ENCODE measurements at places on chromosomes 1 and 21.

DNA sequence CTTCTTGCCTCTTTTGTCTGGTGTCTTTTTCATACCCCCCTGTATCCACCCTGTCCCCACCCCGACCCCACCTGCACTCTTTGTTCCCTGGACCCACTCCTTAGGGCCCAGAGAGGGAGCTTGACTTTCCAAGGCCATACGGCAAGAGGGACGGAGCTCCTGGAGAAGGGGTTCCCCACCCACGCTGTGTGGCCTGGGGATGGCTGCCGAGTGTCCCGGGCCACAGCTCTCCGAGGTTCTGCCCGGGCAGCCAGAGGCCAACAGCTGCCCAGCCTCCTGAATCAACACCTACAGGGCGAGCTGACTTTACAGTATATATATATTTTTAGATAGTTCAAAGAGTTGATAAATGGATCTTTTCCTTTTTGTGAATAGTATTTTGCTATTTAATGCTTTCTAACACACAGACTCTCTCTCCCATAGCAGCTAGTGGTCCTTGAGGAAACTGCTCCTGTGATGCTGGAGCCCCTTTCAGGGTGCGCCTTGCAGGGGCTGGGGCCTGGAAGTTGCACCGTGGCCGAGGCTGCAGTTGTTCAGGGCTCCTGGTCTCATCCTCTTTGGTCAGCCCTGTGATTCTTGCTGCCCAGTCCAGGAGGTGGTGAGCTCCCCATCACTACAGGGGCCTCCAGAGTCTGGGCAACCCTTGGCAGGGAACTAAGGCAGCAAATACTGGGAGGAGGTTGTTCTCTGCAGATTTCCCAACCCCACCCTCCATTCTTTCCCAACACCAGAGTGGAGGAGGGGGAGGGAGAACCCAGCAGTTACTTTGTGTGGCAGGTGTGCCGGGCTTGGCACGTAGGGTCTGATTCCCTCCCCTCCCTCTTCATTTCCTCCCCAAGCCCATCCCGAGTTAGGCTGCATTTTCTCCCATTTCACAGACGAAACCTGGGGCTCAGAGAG is 321.6 kb downstream of the PTPRU start:
- DNase-seq, result no peak

- peak; percentile 14 for DNase-seq
Measured at GRCh38 chr1:207752456-207752998, 673 bp downstream of the CD46 start.

DNA sequence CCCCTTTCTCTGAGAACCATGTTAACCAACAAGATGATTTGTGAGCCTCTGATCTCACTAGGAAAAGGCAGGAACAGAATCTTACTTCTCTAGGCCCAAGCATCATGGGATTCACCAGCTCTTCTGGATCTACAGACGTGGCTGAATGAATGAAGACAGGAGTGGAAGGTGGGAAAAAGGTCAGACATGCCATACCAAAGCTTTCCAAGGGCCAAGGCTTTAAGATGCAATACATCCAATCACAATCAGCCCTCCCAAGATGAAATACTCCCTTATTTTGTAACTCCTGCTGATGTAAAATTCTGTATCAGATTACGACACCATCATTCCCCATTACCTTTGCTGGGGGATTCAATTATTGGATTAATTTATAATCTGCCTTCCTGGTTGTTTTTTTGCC is 80.9 kb downstream of the SSBP3 start:
- no peak for DNase-seq

DNA sequence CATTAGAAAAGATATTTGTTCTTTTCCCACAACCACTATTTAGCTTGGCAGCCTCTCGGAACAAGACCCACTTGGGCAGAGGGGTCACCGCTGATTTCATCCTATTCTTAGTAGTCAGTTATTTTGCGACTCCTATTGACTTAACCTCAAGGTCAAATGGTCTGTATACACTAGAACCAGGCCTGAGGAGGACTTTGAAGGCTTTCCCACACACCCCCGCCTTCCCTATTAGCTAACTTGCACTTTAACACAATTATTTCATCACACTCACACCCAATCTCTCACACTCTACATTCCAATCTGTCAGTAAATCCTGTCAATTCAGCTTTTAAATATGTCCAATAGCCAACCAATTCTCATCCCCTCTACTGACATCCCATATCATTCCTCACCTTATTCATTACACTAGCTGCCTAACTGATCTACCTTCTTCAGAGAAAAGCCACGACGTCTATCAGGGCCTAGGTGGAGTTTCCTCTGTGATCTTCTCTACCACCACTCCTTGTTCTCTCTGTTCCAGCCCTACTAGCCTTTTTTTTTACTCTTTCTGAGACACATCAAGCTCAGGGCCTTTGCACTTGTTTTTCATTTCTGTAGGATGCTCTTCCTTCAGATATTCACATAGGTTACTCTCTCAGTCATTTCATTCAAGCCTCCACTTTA is 1.0 kb upstream of the NIBAN1 start:
- DNase-seq, result no peak

DNA sequence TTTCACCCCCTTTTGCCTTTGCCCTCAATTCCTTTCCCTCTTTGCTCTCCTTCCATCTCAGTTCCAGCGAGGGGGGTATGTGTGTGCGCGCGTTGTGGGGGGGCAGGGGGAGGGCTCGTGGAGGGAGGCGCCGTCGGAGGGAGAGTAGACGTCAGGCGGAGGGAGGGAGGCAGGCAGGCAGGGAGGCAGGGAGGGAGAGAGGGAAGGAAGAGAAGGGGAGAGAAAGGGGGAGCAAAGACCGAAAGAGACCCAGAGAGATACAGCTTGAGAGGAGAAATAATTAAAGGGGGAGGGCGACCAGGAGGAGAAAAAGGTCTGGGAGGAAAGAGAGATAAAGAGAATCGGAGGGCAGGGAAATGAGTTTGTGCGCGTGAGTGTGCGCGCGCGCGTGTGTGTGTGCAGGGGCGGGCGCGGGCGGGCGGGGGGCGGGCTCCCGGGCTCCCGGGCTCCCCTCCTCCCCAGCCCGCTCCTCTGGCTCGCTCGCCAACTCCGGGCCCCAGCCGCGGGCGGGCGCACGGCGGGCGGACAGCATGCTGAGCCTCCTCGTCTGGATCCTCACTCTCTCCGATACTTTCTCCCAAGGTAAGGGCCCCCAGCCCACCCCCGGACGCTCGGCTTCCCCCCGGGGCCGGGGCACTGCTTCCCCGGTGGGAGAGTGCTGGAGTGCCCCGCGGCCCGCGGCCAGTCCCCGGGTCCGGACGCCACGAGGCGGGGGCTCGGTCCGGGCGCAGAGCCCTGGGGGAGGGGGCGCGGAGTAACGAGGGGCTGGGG is at the start of gene KIRREL1:
Gene KIRREL1 (plus strand): TSS at position 499 of the 771 bp plus-strand sequence. CDS start 32 bp downstream, at position 531.
- no peak for DNase-seq

DNA sequence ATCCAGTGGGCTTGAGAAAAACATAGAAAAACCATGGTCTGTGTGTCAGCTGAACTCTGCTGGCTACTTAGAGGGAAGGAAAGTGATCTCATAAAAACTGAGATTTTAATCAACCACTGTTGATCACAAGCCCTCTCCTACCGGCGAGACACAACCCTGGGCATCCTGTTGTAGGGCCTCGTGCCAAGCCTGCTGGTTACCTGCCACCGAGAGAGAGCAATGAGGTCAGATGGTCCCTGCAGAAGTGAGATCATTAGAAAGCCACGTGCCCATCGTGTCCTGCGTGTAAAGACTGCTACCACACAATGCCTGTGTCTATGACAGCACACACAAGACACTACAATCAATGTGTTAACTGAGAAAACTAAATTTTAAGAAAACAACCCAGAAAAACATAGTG is 41.7 kb upstream of the GPR153 start:
- DNase-seq, result no peak

DNA sequence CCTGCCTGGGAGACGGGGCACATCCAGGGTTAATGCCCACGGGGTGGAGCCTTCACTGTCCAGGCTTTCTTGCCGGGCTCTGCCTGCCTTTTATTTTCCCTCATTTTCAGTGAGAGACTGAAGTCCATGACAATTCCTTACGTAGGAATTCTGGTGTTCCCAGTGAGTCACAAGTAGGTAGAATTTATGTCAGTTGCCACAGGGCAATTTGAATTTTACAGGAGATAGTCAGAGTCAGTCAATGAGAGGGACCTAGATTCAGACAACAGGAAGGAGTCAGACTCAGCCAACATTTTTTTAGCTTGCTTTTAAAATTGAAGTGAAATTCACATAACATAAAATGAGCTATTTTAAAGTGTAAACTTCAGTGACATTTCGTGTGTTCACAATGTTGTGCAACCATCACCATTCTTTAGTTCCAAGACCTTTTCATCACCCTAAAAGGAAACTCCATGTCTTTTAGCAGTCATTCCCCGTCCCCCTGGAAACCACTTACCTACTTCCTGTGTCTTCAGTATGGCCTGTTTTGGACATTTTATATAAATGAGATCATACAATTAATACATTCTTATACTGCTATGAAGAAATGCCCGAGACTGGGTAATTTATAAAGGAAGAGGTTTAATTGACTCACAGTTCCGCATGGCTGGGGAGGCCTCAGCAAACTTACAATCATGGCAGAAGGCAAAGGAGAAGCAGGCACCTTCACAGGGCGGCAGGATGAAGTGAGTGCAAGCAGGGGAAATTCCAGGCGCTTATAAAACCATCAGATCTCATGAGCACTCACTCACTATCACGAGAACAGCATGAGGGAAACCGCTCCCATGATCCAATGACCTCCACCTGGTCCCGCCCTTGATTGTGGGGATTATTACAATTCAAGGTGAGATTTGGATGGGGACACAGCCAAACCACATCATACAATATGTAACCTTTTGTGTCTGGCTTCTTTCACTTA is 14.6 kb downstream of the AJAP1 start:
- DNase-seq, result no peak

- DNase-seq, result no peak
Measured at GRCh38 chr21:31279986-31280385, 64.1 kb downstream of the TIAM1 start.

DNA sequence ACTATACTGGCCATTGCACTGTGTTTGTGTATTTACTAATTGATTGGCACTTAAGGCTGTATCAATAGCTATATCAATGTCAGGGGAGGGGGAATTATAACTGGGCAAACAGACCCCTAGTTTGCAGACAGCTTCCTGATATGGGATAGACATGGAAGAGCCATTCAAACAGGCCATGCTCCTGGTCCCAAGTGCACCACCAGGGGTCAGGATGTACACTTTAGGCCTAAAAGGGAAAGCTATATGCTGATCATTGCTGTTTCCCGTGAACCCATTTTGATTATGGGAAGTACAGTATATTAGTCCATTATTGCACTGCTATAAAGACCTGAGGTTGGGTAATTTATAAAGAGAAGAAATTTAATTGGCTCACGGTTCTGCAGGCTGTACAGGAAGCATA is 124.9 kb upstream of the BACE2 start:
- DNase-seq, result no peak

DNA sequence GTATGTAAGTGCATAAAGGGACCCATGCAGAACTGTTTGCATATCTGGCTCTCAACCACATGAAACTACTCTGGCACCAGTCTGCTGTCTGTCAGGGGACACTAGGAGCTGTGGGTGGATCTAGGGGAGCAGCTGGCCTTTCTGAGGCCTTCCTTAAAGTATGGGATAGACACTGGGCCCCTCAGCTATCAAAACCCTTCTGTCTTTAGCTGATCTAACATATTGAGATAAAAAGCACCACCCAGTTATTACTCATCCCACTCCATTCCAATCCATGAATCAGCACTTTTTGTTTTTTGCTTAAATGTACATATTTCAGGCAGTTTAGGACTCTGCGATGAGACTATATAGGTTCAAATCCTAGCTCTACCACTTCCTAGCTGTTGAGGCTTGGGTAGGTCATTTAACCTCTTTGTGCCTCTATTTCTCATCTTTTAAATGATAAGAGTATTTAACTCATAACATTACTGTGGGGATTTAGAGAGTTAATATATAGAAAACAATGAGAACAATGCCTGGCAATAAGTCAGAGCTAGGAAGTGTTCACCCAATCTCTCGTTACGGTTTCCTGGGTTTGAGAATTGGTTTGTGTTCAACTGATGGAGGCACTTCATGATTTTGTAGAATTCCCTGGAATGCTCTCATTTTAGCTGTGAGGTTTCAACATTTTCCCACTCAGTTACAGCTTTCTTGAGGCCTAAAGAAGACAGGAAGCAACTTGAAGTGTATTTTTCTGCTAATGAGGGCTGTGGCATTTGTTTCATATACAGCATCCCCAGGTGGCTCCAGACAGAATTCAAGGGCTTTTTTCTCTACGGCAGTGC is 68.9 kb downstream of the LRIG2 start:
- no peak for DNase-seq

- no peak for DNase-seq
Measured at GRCh38 chr1:47686731-47687630, 249.1 kb downstream of the FOXD2 start.

DNA sequence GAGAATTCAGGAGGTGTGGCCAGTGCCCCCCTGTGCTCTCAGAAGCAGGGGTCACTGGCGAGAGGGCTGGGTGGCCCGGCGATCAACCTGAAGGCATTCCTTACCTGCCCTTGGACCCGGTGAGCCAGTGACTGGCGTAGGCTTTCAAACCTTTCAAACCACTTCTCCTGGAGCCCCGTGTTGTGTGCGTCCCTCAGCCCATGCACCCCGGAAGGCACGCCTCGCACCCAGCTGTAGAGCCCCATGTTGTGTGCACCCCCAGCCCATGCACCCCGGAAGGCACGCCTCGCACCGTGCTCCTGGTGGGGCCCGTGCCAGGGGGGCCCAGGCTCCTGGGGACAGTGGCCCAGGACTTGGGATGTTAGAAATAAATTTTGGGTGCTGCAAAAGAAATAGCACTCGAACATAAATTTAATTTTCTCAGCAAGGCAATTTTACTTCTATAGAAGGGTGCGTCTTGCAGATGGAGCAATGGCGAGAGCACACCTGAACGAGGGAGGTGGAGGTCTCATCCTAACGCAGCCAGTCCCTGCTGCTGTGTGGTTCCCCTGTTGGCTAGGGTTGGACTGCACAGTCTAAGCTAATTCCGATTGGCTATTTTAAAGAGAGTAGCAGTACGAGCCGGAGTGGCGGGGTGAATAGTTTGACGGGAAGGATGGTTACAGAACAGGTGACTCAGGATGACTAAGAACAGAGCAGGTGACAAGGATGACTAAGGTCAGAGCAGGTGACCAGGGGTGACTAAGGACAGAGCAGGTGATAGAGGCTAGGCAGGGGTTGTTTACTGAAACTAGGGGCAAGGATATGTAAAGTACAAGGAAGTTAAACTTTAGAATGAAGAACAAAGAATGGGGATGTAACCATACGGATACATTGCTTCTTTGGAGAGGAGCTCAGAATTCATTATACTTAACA is 47.4 kb downstream of the PRKCZ start:
- no peak for DNase-seq

- DNase-seq, result no peak
Measured at GRCh38 chr1:41222496-41222895, 19.6 kb downstream of the SCMH1 start.

DNA sequence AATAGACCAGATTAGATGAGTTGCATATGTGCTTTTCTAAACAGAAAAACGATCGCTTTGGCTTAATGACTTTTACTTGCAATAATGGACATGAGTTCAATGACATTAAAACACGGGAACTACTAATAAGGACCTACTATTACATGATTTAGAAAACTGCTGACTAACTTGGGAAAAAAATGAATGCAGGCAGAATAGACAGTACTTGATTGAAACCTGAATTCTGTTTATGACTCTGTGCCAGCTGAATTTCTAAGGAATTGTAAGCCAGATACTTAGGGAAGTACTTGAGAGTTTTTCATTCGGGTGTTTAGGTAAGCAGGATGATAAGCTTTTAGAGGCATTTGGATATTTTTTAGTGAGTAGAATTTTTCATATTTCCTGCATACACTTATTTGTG is 12.0 kb downstream of the ADGRL2 start:
- DNase-seq, result no peak
